Endothelial cell of umbilical vein (primary cell): ENCODE measurements at places on chromosomes 11 and 22. TPM values are rescaled to one million over a fixed set of nuclear protein-coding genes. Genes with fewer than 3 reads are reported as not detected.
A peak's percentile ranks its signal among the peaks of the same experiment; 100 is the strongest.

- DNase-seq = peak; percentile 94
These were observed 17.1 kb downstream of the MAFF start for GRCh38 chr22:38218661-38219622.

SYTL2 gene
- total RNA-seq = 2.4 and 3.5 TPM in 2 replicates

GRCh38 chr11:117144477-117145392, 648 bp downstream of the PAFAH1B2 start:
- peak; percentile 84 for DNase-seq

GRCh38 chr11:68416070-68416578, 44.4 kb upstream of the PPP6R3 start:
- DNase-seq = no peak

DNA sequence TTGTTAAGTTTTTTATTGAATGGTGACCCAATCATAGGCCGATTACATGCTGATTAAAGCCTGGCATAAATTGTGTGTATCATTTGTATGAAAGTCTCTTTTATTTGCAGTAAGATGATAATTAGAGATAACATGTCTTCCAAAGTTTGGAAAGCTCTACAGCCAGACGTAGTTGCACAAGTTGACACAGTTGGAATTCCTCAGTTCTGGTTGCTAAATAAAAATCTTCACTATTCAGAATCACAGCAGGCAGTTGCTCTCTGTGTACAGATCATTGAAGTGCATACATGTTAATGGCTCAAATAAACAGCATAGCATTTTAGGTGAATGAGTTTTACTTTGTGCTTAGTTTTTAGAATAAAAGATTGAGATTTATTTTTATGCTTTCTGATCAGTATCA, 69.5 kb downstream of the ARHGAP42 start:
- no peak for DNase-seq

GRCh38 chr11:68661014-68661413, 23.3 kb upstream of the GAL start:
- DNase-seq = no peak

DNA sequence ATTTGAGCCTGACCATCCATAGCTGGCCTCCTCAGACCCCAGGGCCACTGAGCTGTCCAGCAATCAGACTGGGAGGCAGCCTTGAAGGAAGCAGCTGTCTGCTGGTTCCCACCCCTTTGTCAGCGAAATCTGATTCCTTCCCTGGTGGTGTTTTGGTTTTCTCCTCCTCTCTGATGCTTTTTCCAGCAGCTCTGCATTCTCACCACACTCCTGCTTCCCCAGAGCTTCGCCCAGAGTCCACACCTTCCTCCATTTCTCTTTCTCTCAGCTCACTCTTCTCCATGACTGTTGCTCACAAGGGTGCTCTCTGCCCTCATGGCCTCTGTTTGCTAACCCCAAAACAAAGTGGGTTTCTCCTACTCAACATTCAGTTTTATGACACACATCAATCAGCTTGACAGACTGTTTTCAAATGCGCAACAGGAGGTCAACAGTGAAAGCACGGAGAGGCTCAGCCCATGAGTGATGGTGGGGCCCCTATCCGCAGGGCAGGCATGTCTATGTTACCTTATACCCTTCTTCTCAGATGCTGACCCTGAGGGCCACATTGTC, 130.6 kb upstream of the MTNR1B start:
- no peak for DNase-seq

GRCh38 chr22:20584872-20585638, 77.6 kb downstream of the MED15 start:
- no peak for DNase-seq

NRGN gene
- 30.9 and 33.5 TPM in 2 replicates for total RNA-seq

DNA sequence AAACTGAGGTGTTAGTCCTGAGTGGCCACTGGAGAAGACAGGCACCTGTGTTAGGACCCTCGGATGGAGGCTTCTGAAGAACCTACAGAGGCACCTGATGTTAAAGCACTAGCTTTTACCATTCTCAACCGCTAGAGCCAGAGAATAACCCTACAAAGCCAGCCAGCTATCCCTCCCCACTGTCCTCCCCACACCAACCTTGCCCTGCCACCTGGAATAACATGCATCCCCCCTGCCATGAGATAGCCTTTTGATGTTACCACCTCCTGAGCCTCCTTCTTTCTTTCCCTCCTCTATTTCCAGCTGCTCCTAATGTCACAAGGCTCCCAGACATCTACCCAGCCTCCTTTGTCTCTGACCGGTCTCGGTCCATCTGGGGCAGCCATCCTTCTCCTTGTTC, 28.1 kb downstream of the COMMD9 start:
- no peak for DNase-seq
